Gastrocnemius medialis (tissue), 4 donors: ENCODE measurements at places on chromosomes 1 and 21. TPM values are rescaled to one million over a fixed set of nuclear protein-coding genes. Genes with fewer than 3 reads are reported as not detected.

GRCh38 chr21:41008974-41009373 lies 159.0 kb upstream of the BACE2 start:
- no peak for DNase-seq

- no peak for DNase-seq
These were observed 188.4 kb upstream of the DMRTA2 start for GRCh38 chr1:50611675-50612074.

- DNase-seq, result no peak
These were observed 3.4 kb downstream of the CLEC20A start for GRCh38 chr1:178493301-178493741.

DNA sequence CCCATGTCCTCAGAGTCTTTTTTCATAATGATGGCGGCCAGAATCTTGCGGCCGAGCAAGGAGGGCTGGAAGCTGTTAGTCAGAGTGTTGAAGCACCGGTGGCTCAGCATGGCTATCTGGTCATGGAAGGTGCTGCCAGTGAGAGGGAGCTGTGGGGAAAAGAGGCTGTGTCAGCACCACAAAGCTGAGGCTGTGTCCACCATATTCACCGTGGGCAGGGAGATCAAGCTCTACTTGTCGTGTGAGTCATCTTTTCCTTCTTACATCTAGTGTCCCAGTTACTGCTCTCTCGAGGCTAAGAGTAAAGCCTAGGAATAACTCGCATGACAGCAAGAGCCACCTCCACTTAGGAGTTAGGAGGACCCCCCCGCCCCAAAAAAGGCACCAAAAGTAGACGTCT lies 18.2 kb downstream of the ADAR start:
- DNase-seq, result no peak

- no peak for DNase-seq
These were observed 90.7 kb upstream of the ARHGEF16 start for GRCh38 chr1:3363756-3364155.

- DNase-seq, result no peak
These were observed 9.8 kb downstream of the LBR start for GRCh38 chr1:225418059-225418458.

GRCh38 chr1:110816945-110817344 lies 56.0 kb upstream of the CD53 start:
- DNase-seq, result no peak

Gene ATAD3C
- total RNA-seq, result not detected

GRCh38 chr1:47921935-47922415 lies 75.2 kb downstream of the TRABD2B start:
- no peak for DNase-seq

DNA sequence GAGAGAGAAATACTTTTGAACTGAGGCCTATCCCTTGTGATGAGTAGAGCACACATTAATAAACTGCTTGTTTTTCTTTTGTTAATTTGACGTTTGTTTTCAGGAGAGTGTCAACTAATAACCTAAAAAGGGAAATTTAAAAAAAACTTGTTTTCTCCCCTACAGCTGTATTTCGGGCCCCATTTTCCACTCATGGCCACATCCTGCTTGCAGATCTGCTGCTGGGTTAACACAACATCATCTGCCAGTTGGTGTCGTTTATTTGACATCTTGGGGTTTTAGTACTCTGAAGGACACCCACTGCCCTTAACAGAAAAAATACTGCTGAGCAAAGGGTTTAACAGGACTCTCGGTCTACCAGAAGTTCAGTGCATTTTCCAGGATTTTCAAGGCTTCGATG lies 848 bp upstream of the PYHIN1 start:
- DNase-seq, result no peak

Gene HORMAD1
- total RNA-seq, result not detected

GRCh38 chr1:238226810-238227209 lies 336.1 kb upstream of the ZP4 start:
- DNase-seq, result no peak

Gene CFHR4
- not detected for total RNA-seq

- no peak for DNase-seq
These were observed 25.0 kb upstream of the RD3 start for GRCh38 chr1:211517006-211517405.

DNA sequence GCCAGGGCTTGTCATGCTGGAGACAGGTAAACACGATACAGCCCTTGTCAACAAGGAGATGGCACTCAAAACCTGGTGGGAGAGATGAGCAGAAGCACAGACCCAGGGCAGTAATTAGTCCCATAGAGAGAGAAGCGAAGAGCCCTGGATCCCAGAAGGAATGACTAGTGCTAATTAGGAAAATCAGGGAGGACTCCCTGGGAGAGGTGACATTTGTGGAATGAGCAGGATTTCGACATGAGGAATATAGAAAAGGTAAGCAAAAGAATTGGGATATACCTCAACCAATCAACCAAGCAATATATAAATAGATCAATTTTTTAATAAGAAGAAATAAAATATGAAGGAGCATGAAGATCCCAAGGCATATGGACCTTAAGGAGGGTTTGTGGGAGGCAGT lies 98.5 kb upstream of the GJB5 start:
- no peak for DNase-seq

DNA sequence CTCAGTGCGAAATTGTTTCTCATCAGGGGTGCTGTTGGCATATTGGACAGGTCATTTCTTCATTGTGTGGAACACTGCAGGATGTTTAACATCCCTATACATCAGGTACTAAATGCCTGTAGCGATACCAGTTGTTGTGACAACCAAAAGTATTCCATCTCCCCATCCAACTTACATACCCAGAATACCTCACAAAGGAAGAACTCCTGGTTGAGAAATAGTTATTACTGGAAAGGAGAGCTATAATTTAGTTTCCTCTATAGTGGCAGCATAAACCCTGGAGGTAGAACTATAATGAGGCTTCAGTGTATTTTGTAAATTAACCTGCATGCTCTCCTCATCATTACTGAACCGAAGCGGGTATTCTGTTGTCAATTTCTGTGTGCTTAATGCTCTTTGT lies 45.1 kb downstream of the IVNS1ABP start:
- DNase-seq, result no peak

Gene ATP1A2
- total RNA-seq, result 710 TPM

Gene L1TD1
- total RNA-seq, result not detected

DNA sequence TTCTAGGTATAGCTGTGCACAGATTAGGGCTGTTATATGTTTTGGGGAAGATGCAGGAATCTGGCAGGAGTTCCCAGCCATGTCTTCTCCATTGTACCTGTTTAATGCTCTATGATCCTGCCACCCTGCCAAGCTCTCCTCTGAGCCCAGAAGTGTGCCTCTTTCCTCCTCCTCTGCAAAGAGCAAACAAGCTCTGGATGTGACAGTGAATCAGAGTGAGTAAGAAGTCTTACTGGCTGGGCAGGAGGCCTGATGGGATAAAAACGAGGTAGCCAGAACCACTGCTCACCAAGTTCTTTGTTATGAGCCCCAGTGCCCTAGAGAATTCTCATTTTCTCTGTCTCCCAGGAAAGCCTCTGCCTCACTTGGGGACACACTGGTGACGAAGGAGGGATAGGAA lies 69.0 kb downstream of the BRINP2 start:
- DNase-seq, result no peak

Gene SLC1A7
- total RNA-seq, result 0.24 TPM

GRCh38 chr21:46322351-46323226 lies 1.1 kb downstream of the C21orf58 start:
- DNase-seq, result no peak

Gene ITPKB
- total RNA-seq, result 7.1 TPM

GRCh38 chr1:217876896-217877295 lies 245.8 kb downstream of the SPATA17 start:
- DNase-seq, result no peak

Gene CD5L
- total RNA-seq, result not detected

DNA sequence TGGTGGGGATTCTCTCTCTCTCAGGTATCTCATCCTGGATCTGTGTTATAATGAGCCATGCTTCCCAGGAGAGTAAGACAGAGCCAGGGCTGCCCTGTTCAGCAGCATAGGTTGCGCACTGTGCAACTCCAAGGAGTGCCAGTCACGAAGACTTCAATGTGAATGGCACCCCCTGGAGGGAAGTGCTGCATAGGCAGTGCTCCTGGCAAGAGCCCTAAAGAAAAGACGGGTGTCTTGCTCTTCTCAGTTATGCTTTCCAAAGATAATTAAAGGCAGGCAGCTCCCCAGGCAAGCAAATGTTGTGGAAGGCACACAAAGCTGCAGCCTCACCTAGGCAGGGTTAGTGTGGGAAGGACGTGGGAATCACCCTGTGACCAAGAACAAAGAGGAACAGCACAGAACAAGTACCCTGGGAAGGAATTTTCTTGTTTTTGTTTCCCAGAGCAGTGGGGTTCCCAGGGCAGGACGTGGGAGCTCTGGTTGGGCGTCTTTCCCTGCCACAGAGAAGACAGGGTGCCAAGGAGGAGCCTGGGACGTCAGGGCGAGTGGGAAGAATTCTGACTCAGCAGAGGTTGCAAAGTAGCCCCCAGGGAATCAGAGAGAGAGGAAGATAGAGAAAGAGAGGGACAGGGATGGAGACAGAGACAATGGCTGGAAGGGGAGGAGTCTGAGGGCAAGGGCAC lies 120.9 kb downstream of the KCNN3 start:
- DNase-seq, result no peak

GRCh38 chr1:156476501-156477298 lies 23.9 kb downstream of the MEF2D start:
- DNase-seq, result no peak

GRCh38 chr1:86913399-86913895 lies 479 bp downstream of the SELENOF start:
- peak; percentile 8 for DNase-seq

- DNase-seq, result no peak
These were observed 30.3 kb downstream of the HOOK1 start for GRCh38 chr1:59845091-59845490.

- DNase-seq, result no peak
These were observed 61.2 kb downstream of the OLFML3 start for GRCh38 chr1:114040273-114041015.

GRCh38 chr1:159959451-159959850 lies 5.4 kb upstream of the SLAMF9 start:
- no peak for DNase-seq

GRCh38 chr21:29499734-29500343 lies 201.1 kb downstream of the BACH1 start:
- DNase-seq, result no peak

- no peak for DNase-seq
These were observed 338 bp upstream of the C1orf53 start for GRCh38 chr1:197902131-197902453.

DNA sequence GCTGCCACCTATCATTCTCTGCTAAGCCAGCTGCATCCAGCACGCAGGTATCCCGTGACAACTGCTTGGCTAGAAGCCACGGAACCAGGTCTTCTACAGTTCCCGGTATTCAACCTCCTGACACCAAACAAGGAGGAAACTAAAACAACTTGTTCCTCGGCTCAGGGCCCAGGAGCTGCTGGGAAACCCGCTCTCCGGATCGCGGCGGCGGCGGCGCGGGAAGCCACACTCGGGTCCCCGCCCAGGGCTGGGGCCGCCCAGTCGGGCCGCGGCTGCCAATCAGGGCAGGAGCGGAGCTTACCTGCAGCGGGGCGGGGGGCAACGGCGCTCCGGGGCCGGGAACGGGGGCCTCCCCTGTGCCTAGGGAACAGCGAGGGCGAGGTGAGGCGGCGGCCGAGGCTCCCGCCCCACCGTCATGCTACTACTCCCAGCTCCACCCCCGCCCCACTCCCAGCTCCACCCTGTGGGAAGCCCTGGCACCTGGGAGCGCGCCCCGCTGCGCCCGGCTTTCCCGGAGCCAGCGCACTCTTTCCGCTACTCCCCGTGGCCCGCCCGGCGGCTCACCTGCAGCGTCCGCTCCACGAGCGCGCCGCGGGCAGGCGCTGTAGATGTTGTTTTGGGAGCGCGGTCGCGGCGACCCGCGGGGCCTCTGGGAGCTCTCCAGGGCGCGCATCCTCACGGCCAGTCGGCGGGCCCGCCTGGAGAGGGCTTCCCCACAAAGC lies 12.1 kb downstream of the IL24 start:
- peak; percentile 72 for DNase-seq

DNA sequence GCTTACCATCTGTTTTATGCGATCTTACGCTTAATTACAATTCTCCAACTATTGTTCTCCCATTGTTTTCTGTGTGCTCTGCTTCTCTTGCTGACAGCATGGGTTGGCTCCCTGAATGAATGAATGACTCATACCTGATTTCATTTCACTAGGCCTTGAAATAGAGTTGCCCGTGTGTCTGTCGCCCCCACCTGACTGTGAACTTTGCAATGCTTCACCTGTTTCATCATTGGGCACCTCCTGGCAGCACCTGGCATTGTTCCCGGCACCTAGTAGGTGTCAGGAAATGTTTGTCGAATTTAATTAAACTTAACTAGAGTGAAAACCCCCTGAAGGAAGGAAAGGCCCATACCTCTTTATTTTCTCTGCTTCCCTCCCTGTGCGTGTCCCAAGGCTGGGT lies 120.5 kb upstream of the KLHDC7A start:
- DNase-seq, result no peak

Gene C8A
- not detected for total RNA-seq

Gene DAB1
- total RNA-seq, result not detected

- DNase-seq, result no peak
These were observed 1.7 kb upstream of the BMP8A start for GRCh38 chr1:39489567-39490239.

DNA sequence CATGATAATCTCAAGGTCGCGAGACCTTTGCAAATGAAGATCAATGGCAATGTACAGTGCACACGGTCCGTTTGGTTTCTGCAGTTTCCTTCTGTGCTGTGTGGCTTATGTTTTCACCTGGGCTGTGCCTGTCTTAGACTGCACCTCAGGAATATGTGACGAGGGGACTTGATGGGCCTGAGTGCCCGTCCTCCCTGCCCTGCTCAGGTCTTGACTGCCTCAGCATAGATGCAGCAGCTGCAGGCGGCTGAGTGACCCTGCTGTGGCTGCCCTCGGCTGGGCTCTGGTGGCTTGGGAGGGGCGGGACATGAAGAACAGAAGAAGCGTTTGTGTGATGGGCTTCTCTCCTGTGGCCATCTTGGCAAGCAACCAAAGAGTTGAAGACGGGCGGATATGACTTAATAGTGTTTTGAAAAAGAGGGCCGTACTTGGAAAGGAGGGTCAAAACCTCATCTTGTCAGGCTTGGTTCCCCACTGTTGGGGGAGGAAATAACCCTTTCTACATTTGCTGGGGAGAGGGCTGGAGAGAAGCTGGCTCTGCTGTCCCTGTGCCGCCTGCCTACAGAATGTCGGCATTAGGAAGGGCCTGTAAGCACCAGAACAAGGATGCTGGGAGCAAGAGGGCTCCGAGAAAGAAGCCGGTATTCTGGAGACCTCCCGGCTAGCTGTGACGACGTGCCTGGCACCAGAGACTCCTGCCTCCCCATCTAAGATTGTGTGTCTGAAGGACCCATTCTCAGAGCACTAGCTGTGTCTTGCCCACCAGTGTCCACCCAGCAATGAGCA lies 7.1 kb downstream of the MYBPHL start:
- DNase-seq, result no peak

- DNase-seq, result no peak
These were observed 306.3 kb upstream of the ESRRG start for GRCh38 chr1:217029281-217030157.

GRCh38 chr1:244256086-244256676 lies 195.5 kb downstream of the ADSS2 start:
- DNase-seq, result no peak

GRCh38 chr1:238061967-238062613 lies 171.4 kb upstream of the ZP4 start:
- no peak for DNase-seq
